NCI-H1105 treated with DMSO at 0.1 percent for 48 hours (cell line): ENCODE measurements at places on chromosomes 1 and 21.

DNA sequence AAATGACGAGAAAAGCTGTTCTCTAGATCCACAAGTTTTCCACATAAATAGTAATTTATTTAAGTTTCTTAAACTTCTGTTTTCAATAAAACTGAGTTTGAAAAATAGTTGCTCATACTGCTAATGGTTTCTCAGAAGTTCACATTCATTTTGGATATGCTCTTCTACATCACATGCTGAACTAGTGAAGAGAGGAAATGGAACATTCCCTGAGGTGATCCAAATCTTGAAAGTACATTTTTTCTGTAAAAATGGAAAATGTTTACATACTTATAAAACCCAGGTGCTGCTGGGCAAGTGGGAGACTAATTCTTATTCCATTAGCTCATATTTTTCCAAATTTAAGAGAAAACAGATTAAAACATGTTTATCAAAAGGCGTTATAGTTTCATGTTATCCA, 111.7 kb downstream of the ADGRL4 start:
- DNase-seq: no peak

GRCh38 chr1:95022644-95022926, 50.2 kb downstream of the ALG14 start:
- no peak for DNase-seq

DNA sequence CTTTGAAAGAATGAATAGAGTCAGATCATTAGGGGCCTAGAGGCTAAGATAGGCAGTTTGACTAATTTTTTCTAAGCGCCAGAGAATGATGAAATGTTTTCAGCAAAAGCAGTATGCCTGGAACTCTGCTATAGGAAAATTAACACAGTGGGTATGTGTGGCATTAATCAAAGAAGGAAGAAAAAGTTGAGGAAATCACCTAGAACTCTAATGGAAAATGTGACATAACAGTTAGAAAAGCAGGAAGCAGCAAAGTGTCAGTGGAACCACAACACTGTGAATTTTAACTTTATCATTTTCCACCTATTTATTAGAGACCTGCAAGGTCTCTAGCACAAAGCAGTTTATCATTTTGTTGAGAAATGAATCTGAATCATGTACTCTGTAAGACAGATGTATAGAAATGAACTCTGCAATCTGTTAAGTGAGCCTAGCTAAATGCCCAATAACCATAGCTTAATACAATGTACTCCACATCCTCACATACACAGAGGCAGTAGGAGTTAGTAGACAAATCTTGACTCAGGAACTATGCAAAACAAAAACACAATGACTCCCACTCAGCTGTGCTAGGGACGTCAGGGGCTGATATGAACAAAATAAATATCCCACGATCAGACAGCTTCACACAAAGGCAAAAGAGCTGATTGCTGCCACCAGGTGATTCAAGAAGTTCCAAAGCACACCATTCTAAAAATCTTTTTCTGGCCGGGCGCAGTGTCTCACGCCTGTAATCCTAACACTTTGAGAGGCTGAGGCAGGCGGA, 500.7 kb upstream of the NFIA start:
- no peak for DNase-seq

- no peak for DNase-seq
Measured at GRCh38 chr1:9901148-9902059, 8.7 kb downstream of the CTNNBIP1 start.

DNA sequence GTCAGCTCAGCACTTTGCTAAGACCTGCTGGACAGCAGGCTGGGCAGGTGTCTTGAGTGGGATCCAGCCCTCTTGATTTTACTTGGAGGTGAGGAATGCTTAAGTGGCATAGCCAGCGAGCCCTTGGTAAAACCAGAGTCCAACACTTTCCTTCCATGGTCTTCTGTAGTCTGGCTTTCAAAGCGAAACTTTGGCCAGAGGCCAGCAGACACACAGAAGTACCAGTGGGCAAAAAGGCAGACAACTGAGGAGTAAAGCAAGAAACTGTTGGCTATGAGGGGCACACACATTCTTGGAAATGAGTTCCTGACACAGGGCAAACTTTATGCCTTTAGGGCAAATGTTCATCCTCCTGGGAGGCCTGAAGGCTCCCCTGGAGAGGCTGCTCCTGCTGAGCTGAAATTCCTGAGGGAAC, 281.0 kb upstream of the POU3F1 start:
- DNase-seq: no peak

GRCh38 chr1:2415337-2415736, 3.0 kb upstream of the PEX10 start:
- DNase-seq: no peak

DNA sequence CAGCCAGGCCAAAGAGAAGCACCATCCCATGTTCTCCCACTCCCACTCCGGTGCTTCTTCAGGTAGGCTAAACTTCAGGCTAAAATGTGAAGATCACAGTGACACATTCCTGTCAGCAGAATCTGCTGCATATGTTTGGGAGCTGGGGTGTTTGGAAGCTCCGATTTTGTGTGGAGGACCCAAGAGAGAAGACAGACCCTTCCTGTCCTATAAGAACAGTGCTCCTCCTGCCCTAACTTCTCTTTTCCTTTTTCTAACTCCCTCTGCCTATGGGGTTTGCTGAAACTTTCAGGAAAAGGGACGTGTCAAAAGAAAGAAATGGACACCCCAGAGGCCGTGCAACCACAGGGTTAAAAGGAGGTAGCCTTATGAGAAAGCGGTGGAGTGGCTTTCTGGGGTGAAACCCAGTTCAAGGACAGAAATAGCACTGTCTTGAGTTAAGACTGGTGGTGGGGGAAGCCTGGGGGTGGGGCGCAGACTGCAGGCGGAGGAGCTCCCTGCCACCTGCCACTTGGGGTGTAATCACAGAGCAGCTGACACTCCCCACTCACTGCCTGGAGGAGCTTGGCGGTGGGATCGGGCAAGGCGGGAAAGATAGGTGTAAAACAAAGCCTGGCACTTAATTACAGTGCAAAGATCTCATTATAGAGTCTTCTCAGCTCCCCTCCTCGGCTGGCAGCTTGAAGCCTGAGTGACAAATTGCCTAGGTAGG, 645 bp upstream of the TLR5 start:
- DNase-seq: peak; percentile 80

DNA sequence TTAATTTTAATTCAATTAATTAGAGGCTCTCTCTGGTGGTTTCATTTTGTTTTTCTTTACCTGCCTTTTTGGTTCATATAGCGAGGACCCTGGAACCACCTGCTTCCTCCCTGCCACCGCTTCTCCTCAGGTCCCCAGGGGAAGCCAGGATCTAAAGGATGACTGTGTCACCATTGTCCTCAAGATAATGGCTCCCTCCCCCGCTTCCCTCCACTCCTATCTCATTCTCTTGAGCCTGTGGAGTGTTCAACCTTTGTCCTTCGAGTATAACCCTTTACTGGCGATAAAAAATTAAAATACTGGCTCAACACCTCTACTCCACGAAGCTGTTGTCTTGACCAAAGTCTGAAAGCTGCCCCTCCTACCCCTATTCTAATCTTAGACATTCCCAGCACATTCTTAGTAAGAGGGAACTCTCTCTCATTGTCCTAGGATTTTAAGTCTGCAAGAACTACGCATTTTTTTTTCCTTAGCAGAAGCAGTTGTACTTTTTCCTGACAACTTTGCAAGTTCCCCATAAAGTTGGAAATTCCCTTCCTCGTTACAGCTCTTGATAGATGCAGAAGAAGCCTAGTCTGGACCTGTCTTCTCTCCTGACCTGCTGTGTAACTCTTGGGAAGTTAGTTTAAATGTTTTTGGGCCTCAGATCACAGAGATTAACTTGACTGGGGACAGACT, 12.6 kb upstream of the MAPKAPK2 start:
- DNase-seq: no peak

DNA sequence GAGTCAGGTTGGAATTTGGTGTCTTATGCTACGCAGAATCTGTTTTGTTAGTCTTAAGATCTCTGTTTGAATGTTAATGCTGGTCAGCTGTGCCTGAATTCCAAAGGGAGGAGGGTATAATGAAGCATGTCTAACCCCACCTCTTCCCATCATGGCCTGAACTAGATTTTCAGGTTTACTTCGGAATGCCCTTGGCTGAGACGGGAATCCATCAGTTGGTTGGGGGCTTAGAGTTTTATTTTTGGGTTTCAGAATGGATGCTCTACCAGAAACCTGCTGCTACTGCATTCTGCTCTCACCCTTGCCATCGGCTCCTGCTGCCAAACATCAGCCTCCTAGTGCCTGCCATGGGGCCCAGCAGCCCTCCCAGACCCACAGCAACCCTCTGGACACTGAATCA, 24.1 kb upstream of the ETV3 start:
- no peak for DNase-seq

DNA sequence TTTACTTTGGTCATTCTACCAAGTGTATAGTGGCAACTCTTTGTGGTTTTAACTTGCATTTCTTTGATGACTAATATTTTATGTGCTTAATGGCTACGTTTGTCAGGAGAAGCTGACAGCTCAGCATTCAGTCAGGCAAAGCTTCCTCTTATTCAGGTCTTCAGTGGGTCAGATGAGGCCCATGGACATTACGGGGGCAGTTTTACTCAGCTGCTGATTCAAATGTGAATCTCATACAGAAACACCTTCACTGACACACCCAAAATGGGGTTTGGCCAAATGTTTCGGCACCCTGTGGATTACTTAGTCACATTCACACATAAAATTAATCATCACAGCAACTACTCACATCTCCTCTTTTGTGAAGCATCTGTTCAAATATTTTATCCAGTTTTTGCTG, 104.9 kb upstream of the PLD5 start:
- DNase-seq: no peak

- no peak for DNase-seq
Measured at GRCh38 chr1:6003568-6004411, 11.6 kb upstream of the NPHP4 start.

DNA sequence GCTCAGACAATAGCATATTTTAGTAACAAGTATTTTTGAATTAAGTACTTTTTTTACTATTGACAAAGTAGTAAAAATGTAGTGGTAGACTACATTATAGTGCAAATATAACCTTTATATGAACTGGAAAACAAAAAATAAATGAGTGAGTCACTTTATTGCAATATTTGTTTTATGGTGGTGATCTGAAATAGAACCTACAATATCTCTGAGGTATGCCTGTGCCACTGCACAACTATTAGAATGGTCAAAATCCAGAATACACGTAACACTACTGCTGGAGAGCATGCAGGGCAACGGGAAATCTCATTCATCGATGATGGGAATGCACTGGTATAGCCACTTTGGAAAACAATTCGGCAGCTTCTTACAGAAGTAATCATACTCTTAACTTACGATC, 349.0 kb upstream of the NCAM2 start:
- DNase-seq: no peak

DNA sequence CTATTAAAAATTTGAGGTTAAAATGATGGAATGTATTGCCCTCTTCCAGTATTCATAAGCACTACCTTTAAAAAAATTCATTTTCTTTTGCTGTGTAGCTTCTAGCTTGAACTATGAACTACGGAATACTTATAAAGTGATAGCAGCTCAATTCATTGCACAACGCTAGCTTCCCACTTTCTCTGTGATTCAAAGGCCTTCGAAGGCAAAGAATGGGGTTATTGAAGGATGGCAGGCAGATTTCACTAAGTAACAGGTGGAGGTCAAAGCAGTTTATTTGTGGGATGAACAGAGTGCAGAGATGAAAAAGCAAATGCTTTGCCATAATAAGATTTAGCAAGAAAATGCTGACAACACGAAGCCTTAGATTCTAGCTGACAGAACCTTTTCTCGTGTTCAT, 290.6 kb downstream of the NFIA start:
- DNase-seq: no peak

GRCh38 chr1:44707112-44707881, 23.7 kb downstream of the RNU5D-1 start:
- DNase-seq: no peak

- no peak for DNase-seq
Measured at GRCh38 chr1:60875138-60875537, 207.2 kb upstream of the NFIA start.

GRCh38 chr1:181018901-181019681, 3.6 kb downstream of the STX6 start:
- no peak for DNase-seq

DNA sequence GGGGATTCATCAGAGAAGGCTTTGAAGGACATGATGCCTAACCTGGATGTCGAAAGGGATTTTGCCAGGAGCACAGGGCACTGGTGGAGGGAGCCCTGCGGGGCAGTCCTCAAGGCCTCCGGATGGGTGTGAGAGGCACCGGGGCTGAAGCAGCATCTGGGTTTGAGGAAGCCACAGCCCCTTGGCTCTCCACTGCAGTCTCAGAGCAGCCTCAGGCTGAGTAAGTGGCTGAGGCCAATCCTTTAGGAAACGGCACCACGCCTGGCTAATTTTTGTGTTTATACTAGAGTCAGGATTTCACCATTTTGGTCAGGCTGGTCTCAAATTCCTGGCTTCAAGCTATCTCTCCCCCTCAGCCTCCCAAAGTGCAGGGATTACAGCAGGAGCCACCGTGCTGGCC, 12.0 kb downstream of the ERVH48-1 start:
- no peak for DNase-seq

DNA sequence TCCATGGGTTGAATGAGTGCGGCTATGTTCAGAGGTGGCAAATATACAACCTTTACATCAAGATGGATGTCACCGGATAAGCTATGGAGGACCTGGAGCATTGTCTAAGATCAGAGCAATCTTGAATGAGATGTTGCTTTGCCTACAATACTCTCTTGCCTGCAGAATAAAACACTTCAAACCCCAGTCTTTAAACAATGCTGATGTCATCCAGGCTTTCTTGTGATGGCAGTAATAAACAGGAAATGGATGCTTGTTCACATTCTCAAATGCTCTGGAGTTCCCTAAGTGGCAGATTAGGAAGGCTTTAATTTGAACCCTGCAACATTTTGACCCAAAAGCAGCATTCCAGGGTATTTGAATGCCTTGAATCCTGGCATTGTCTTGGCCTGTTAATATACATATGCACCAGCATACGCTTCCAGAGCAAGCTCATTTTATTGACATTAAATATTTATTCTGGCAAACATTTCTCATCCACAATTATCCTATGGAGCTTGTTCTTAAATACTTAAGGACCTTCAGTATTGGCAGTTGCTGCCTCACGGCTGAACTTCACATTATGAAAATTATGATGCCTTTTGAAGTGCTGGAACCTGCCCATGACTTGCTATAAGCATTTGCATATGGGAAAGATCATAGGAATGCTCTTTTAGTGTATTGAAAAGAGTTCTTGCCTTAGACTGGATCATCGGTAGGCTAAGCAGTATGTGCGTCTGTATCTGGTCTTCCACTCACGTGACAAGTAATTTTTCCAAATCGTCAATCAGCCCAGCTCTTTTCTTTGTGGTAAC, 422.7 kb downstream of the SIPA1L2 start:
- DNase-seq: no peak

DNA sequence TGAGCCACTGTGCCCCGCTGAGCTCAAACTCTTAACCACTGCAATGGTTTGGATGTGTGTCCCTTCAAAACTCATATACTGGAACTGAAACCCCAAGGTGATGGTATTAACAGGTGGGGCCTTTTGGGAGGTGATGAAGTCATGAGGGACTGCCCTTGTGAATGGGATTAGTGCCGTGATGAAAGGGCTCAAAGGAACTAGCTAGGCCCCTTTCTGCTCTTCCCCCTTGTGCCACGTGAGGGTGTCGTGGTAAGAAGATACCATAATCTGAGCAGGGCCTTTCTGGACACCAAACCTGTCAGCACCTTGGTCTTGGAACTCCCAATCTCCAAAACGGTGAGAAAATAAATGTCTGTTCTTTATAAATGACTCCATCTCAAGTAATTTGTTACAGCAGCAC, 45.5 kb upstream of the SPOCD1 start:
- DNase-seq: no peak
